ENCODE measurements at places on chromosomes 11 and 22.

GRCh38 chr11:131404010-131404409 lies 33.6 kb downstream of the NTM start:
- no peak for DNase-seq

GRCh38 chr22:37498289-37498909 lies 12.2 kb upstream of the MFNG start:
- DNase-seq: peak; percentile 48

- DNase-seq: no peak
These were observed 12.8 kb upstream of the CAVIN3 start for GRCh38 chr11:6333095-6333494.

- DNase-seq: no peak
These were observed 27.1 kb downstream of the C11orf96 start for GRCh38 chr11:43969543-43969942.

- no peak for DNase-seq
These were observed 82.1 kb downstream of the PIWIL4 start for GRCh38 chr11:94649254-94649653.

DNA sequence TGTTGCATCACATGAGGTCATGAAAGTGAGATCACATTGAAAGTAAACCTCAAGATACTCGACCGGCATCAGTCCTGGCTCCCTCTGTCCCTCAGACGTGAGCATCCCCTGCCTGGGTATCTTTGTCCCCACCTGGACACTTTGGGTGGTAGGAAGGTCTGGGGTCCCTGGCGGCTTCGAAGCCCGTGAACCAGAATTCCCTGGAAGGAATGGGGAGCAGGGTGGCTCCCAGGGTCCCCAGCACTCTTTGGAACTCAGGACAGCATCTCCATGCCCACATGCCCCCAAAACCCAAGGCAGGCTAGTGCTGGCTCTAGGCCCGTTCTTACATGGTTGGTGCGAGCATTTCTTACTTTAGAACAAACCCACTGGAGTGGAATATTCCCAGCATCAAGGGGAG lies 7.5 kb downstream of the DERL3 start:
- DNase-seq: no peak

DNA sequence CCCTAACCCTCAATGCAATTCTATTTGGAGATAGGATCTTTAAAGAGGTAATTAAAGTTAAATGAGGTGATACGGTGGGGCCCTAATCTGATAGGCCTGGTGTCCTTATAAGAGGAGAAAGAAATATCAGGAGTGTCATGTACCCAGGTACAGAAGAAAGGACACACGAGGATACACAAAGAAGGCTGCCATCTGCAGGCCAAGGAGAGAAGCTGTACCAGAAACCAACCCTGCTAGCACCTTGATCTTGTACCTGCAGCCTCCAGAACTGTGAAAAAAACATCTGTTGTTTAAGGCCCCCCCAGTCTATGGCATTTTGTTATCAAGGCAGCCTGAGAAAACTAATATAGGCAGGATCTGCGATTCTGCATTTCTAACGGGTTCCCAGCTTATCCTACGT lies 44.2 kb downstream of the FBXO7 start:
- no peak for DNase-seq

DNA sequence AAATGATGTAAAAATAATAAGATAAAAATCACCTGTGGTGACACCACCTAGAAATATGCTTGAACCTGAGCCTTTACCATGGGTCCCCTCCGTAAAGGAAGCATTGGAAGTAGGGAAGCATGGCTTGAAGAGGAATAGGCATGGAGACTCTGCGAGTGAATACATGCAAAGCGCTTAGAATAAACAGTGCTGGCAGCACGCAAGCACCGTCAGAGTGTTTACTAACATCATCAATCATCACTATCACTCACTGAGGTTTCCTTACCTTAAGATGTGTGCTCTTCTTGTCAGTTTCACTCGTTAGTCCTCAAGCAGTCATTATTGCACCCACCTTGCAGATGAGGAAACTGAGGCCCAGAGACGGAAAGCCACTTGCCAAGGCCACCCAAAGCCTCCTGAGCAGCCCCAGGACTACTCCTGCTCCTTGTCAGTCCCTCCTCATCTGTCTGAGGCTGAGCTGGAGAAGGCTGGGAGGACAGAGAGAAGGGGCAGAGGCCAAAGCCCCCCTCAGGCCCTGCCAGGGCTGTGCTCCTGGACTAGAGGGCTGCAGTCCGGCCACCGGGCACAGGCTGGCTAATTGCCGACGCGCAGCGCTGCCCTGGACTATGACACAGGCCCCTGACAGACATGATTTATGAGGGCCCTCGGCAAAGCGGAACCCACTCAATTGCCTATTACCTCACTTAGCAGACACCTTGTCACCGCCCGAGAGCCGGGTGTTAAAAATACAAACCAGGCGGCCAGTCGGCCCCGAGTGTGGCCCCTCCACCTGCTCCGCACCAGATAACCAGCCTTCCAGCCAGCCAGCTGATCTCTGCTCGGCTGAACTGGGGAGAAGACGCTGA lies 168.9 kb downstream of the MN1 start:
- no peak for DNase-seq

GRCh38 chr11:13061294-13061990 lies 52.3 kb downstream of the RASSF10 start:
- no peak for DNase-seq

DNA sequence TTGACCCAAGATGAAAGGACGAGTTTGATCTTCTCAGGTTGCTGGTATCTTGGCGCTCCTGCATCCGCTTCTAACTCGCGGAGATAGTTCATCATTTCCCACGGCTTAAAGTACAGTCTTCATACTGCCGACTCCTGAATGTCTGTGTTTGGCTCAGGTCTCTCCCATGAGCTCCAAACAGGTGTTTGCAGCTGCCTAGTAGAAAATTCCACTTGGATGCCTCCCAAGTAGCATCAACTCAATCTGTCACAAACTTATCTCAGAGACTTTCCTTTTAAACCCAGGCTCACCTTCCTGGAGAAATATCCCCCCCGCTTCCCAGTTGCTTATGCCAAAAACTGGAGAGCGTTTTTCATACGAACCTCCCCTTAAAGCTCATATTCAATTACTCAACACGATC lies 986.5 kb downstream of the TBC1D22A start:
- no peak for DNase-seq

GRCh38 chr11:117684731-117685130 lies 112.3 kb downstream of the DSCAML1 start:
- DNase-seq: no peak

GRCh38 chr11:44747316-44747715 lies 20.6 kb downstream of the TSPAN18 start:
- DNase-seq: no peak

- no peak for DNase-seq
These were observed 164.6 kb downstream of the FEZ1 start for GRCh38 chr11:125331357-125332035.

DNA sequence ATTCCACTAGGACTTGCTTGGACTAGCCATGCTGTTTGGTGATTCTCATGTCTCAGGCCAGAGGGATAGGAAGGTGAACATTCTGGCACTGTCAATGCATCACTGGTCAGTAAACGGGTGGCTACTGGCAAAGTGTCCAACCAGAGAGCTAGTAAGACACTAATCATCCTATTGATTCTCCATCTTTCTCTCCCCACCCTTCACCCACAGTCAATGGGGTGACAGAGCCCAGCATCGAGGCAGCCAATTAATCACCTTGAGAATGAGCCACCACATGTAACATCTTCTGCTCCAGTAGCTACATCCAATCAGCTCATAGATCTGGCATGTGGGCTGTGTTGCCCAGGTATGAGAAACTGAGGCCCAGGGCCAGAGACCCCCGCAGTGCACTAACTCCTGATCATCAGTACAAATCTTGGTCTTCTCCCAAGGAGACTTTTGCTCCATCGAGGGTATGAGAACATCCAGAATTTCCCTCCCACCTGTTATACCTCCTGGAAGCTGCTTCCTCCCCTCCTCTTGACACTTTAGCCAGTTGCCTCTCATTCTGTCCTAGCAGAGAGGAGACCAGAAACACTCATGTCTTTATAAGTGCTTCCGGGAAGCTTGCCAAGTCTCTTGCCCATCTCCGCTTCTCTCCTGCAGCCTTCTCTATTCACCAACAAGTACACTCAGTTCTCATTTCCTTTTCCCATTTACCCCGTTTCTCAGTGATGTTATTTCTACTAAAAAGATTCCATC lies 17.0 kb downstream of the HTR3A start:
- no peak for DNase-seq

DNA sequence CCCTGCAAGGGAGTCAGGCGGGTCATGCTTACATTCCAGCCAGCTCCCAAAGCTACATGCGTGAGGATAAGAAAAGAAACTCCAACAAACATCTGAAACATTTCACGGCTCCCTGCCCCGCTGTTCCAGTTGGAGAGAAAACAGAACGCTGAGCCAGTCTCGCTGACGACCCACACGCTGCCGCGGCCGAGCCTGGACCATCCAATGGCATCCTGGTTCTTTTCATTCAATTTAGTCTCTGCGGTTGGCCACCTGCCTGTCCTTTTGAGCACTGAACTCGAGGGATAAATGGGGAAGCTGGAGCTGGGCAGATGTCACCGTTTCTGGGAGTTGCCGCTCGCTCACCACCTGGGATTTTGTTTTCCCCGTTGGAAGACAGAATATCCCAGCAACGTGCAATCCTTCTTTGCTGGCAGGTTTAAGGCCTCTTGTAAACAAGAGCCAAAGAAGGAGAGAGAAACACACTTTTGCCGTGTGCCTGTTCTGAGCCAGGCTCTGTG lies 45.3 kb upstream of the SHISAL1 start:
- no peak for DNase-seq

GRCh38 chr22:22156716-22157347 lies 87.8 kb upstream of the VPREB1 start:
- DNase-seq: peak; percentile 44

- DNase-seq: peak; percentile 29
These were observed 525 bp downstream of the BIK start for GRCh38 chr22:43110927-43111623.

GRCh38 chr11:131609337-131609736 lies 238.9 kb downstream of the NTM start:
- no peak for DNase-seq

GRCh38 chr11:13939961-13940906 lies 22.3 kb upstream of the SPON1 start:
- no peak for DNase-seq

GRCh38 chr11:18612394-18612793 lies 12.8 kb downstream of the MISFA start:
- no peak for DNase-seq

DNA sequence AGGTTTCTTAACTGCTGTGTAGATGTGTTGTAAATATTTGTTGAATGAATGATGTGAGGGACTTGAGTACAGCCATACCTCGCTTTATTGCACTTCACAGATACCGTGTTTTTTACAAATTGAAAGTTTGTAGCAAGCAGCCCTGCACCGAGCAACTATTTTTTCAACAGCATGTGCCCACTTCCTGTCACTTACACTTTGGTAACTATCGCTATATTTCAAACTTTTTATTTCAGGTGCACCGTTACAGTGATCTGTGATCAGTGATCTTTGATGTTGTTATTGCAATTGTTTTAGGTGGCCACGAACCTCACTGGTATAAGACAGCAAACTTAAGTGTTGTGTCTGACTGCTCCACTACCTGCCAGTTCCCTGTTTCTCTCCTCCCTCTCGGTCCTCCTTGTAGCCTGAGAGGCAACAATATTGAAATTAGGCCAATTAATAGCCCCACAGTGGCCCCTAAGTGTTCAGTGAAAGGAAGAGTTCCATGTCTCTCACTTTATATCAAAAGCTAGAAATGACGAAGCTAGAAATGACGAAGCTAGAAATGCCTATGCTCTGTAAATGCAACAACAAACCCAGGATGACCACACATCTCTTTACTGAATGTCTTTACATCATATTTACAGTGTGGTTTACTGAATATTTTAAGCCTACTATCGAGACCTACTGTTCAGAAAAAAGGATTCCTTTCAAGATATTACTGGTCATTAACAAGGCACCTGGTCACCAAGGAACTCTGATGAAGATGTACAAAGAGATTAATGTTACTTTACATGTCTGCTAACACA lies 1.0 kb downstream of the SFI1 start:
- no peak for DNase-seq

DNA sequence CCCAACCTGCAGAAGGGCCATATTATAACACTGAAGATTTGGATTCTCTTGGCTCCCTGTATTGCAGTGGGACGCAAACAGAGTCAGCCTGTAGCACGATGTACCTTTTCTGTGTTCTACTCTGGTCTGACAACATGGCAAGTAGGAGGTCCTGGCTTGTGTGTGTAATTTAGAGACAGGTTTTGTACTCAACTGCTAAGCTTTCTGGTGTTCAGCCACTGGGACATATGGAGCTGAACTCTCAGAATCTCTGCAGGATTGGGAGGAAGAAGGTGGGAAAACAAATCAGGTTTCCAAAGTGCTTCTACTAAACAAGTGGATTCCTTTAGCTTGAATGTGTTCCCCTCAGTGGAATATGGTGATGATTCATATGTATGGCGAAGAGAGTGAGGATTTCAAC lies 192.5 kb upstream of the MTMR2 start:
- no peak for DNase-seq

DNA sequence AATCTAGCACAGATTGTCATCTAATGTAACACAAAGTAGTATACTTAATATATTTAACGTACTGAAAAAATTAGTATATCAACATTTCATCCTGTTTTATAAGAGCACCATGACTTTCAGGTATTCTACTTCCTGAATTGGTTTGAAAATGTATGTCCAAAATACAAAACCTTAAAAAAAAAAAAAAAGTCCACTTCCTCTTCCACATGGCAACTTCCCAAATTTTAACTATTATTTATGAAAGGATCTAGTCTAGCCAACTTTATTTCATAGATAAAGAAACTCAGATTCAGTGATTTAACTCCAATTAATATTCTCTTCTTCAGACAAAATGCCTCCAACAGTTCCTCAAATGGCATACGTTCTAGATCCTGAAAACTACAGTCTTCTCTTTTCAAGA lies 44.0 kb downstream of the PIK3C2A start:
- no peak for DNase-seq

- DNase-seq: no peak
These were observed 431 bp downstream of the SLC37A2 start for GRCh38 chr11:125063429-125064043.

DNA sequence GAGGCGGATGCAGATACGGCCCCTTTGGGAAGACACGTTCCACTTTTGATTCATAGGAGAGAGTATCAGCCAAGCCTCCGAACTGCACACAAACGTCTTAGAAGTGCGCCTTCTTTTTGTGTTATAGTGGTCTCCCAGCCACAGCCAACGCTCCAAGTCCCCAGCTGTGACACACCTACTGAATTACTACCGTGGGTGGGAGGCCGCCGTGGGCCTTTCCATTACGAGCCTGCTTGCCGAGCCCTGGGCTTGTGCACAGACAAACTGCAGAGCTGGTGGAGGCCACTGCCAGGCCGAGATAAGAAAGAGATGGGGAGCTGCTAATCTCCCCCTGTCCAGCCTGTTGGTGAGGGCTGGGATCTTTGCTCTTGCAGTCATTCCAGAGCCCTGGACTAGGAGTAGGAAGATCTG lies 761 bp downstream of the HMBS start:
- DNase-seq: peak; percentile 34

All from stimulated activated CD4-positive, alpha-beta T cell treated with anti-CD3 and anti-CD28 coated beads, Interleukin-1b, Interleukin-23, amount 100 ng/mL, for 4 hours (primary cell).